Stimulated activated CD4-positive, alpha-beta T cell treated with anti-CD3 and anti-CD28 coated beads, Interleukin-4, amount 100 ng/mL, for 48 hours (primary cell): ENCODE measurements at places on chromosomes 11 and 22.
A peak's percentile ranks its signal among the peaks of the same experiment; 100 is the strongest.

DNA sequence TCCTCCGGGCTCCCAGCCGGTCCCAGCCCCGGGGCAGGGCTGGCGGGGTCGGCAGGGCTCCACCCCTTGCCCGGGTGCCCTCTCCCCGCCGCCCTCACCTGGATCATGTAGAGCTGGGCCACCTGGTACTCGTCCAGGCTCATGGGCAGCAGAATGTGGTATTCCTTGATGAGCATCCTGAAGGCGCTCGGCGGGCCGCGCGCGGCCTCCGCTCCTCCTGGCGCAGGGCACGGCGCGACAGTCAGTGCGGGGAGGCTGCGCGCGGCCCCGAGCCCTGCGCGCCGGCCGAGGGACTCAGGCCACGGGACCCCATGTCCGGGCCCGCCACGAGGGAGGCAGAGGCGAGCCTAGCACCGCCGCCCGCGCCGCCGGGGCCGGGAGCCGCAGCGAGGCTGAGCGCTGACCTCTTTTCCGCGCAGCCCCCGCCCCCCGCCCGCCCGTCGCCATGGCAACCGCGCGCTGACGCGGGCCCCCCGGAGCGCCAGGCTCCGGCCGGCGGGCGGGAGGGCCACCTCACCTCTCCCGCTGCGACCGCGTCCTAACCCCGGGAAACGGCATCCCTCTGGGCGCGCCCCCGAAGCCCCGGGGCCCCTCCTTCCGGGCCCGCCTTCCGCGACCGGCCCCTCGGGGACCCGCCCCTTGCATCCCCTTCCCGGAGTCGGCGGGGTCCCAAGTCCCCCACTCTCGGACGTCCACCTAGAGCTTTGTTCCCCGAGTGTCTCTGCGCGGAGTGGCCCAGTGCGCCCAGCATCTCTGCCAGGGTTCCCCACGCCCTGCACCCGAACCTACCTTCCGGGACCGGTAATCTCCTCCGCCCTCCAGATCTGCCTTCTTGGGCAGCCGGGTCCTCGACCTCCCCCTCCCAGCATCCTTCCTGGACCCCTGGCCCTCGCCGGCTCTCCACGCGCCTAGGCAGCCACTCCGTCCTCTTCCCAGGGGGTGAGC, 886 bp downstream of the PITPNM1 start:
- DNase-seq = no peak

DNA sequence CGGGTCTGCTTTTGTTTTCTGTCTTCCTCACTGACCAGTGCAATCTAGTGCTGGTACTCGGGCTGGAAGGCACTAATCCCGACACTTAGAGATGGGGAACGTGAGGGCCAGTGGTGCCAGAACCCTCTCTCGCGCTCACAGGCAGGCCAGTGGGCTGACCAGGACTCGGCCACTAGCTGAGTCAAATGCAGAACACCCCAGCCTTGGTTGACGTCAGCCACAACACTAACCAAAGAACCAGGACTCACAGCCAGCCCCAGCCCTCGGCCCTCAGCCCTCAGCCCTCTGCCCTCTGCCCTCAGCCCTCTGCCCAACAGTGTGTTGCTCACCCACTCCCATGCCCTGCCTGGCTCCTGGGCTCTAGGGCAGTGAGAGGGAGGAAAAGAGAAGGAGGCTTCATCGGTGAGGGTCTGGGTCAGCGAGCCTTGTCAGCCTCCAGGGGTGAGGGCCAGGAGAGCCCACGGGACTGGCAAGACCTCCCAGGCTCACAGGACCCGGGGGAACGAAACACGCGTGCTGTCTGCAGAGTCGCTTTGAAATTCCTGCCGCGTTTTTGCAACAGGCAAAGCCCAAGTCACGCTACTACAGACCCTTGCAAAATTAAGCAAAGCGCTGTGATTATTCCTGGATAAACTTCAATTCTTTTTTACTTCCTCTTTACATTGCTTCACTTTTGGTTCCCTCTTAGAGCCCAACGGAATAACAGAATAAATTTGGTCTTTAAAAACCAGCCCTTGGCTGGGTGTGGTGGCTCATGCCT, 27.5 kb downstream of the KIAA0930 start:
- DNase-seq = no peak

GRCh38 chr11:127631974-127632373, 631.4 kb upstream of the KIRREL3 start:
- no peak for DNase-seq

- DNase-seq = no peak
Measured at GRCh38 chr22:45997777-45998637, 21.0 kb upstream of the WNT7B start.

- DNase-seq = no peak
Measured at GRCh38 chr22:49733631-49734030, 94.0 kb downstream of the BRD1 start.

- no peak for DNase-seq
Measured at GRCh38 chr11:353179-353873, 16.0 kb upstream of the B4GALNT4 start.

DNA sequence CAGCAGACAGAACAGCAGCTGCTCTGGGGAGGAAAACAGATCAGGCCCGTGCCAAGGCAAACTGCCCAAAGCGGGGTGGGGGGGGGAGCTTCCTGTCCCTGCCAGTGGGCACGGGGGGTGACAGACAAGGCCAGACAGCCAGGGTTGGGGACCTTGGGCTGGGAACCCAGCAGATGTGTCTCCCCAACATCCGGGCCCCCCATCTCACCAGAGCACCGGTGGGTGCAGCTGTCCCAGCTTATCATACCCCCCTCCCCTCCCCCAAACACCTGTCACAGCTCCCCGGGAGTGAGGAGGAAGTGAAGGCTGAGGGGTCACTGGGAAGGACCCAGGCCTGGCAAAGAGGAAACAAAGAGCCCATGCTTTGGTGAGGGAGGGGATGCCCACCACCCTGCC, 1.3 kb downstream of the PPP1R14B start:
- no peak for DNase-seq

GRCh38 chr11:112421879-112422278, 161.2 kb upstream of the PLET1 start:
- DNase-seq = no peak

DNA sequence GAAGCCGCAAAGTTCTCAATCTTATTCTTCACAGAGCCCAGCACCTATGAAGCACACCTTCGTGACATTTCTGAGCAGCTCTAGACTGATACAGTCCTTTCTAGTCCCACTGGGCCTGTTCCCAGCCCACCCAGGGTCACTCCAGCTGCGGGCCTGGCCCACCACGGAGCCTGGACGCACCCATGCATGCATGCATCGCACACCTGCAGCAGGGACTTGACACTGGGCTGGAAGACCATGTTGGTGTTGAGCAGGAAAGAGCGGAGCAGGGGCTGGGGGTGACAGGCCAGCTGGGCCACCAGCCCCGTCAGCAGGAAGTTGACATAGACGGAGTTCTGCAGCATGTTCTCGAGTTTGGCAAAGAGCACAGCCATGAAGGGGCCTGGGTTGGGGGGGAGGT, 9.2 kb downstream of the C11orf42 start:
- DNase-seq = no peak

GRCh38 chr11:15622231-15622890, 507.6 kb downstream of the INSC start:
- no peak for DNase-seq

DNA sequence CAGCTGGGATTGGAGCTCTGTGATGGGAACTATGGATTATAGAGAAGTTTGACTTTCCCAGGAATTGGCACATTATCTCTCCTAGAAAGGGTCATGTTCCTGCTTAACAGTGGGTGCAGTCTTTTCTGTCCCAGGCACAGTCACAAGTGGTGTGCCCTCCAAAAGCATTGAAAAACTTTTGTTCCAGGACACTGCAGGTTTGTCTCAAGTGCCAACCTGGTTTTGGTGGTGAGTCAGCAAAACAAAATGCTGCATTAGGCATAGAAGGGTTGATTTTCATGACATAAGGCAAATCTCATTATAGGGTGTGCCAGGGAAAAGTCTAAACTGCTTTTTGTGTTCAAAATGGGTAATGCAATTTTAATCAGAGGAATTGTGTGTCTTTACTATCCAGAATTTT, 4.9 kb downstream of the HTATIP2 start:
- DNase-seq = no peak

GRCh38 chr11:13335319-13335718, 57.7 kb downstream of the BMAL1 start:
- DNase-seq = peak; percentile 53
